BJ (cell line): ENCODE measurements at places on chromosomes 7 and 10.
A peak's percentile ranks its signal among the peaks of the same experiment; 100 is the strongest.

GRCh38 chr7:71303566-71303965 lies 171.6 kb downstream of the GALNT17 start:
- DNase-seq: no peak

DNA sequence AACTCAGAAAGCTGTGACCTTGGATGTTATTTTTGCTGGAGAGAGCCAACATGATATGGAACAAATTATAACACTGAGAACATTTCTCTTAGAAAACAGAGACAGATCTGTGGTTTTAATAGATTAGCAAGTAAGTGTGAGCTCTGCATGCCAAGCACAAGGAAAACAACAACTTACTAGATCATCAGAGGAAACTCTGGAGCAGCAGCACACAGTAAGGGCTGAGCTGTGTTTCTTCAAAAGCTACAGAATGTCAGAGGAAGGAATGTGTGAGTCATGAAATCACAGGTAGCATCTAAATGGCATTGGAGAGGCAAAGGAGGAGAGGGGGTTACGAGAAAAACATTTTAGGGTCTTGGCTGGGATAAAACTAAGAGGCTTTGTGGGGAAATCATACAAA lies 283.4 kb upstream of the FZD8 start:
- DNase-seq: no peak

GRCh38 chr10:61688551-61689308 lies 26.0 kb downstream of the CABCOCO1 start:
- DNase-seq: no peak

GRCh38 chr7:149865437-149865836 lies 8.3 kb upstream of the ATP6V0E2 start:
- DNase-seq: no peak

DNA sequence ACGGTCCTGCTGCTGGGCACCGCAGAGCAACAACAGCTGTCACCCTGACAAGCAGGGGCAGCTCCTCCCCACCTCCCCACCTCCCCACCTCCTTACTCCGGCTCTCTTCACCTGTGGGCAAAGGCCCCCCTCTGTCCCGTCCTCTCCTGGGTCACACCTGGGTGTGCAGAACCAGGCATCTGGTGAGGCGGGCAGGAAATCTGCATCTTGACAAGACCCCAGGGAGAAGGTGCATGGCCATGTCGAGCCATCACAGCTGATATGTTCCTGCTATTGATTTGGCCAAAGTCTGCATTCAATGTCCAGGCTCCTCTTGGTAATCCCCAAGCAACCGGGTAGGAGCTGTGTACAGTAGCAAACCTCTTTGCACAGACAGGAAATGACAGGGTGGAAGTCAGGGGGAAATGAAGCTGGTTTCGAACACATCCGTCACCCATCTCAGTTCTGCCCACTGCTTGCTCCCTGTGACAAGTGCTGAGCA lies 554.2 kb downstream of the DNAJB6 start:
- DNase-seq: no peak

GRCh38 chr10:29559996-29560395 lies 74.8 kb downstream of the SVIL start:
- DNase-seq: no peak

DNA sequence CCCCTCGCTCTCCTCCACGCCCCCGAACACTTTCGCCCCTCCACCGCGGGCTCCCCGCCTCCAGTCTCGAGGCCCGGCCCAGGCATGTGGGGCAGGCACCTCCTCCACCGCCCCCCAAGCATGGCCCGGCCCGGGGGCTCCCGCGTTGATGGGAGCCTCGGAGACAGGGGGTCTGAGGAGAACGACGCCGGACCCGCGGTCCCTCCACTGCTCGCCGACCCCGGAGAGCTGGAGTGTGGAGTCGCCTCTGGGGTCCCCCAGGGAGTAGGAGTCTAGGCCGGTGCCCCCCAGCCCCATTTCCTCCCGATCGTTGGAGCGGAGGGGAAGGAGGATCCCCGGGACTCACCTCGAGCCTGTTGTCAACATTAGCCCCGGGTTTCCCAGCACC lies 206 bp downstream of the UPF2 start:
- no peak for DNase-seq

DNA sequence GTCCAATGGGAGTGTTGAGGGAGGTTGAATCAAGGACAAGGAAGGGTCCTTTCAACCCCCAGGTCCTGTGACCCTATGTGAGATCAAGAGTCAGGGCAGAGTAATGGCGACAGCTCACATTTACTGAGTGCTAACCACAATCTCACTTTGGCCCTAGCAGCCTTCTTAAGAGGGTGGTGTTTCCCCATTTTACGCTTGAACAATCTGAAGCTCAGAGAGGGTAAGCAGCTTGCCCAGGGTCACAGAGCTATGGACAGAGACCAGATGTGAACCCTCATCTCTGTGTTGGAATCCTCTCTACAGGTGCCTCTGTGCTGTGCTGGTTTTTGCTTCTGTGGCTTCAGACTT lies 102.0 kb downstream of the GRK5 start:
- DNase-seq: no peak

DNA sequence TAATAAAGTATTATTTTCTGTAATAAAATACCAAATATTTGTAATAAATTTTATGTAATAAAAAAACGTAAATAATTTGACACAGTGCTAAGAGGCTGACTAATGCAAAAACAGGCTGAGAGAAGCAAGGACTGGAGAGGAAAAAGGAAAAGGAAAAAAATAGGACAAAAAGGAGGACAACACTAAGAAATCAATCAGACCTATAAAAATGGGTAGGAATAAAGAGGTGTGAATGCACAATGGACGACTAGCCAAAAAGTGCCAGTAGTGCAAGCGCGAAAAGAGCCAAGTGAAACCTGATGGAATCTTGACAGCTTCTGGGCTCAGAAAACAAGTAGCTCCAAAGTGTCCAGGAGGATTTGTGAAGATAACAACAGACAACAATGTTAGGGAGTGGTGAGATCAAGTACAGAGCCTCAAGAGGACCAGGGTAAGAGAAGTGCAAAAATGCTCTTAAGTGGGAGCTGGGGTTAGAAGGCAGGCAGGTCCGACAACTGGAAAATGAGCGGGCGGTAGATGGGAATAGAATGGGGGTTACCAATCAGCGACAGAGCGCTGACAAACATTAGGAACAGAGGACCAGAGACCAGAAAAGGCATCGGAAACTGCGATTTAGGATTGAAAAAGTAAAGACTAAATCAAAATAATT lies 1.2 kb downstream of the BRAF start:
- DNase-seq: no peak

- no peak for DNase-seq
Observed at GRCh38 chr10:29957907-29958331, 101.5 kb downstream of the JCAD start.

DNA sequence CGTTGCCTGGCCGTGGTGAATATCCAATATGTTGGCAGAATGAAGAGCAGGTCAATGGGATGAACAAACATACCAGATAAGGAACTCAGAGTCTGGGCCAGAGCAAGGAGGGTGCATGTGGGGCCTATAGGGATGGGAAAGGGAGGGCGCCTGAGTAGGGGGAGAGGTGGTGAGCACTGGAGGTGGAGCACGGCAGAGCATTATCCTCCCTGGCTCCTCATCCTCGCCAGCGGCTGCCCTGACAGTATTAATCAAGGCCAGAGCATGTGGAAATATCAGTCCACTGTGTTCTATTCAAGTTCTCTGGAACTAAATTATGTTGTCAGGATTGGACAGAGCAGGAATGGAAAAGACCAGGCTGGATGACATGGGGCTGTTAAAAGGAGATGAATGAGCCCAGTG lies 254.8 kb upstream of the ZMIZ1 start:
- DNase-seq: no peak

DNA sequence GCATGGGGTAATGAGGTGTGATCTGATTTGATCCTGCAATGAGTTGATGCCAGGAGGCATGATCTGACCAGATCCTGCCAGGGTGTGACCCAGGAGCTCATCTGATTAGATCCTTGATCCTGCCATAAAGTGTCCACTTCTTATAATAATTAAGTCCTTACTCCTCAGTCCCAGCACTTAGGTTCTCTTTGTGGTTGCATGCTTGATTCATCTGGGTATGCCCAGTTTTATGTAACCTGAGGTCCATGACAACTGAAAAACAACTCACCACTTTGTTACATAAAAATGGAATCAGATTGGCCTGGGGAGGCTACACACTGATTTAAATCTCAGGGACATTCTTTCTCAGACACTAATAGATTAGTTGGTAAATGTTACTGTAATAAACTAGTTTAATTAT lies 19.1 kb downstream of the ACADSB start:
- no peak for DNase-seq

DNA sequence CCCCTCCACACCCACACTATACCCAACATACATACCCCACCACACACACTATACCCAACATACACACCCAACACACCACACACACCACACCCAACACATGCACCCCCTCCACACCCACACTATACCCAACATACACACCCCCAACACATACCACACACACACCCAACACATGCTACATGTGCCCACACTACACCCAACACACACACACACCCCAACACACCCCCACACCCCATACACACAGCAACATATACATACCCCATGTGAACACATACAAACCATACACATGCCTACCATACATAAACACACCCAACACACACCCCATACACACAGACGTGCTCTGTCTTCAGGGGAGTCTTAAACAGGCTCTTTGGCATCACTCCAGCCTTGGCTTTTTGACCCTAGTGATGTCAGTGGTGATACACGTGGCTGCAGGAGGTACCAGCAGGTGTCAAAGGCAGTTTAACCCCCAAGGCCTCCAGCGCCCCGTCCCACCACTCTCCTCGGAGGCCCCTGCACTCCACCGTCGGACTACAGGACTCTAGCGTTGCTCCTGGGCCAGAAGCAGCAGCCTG lies 73.4 kb downstream of the HIPK2 start:
- DNase-seq: no peak

DNA sequence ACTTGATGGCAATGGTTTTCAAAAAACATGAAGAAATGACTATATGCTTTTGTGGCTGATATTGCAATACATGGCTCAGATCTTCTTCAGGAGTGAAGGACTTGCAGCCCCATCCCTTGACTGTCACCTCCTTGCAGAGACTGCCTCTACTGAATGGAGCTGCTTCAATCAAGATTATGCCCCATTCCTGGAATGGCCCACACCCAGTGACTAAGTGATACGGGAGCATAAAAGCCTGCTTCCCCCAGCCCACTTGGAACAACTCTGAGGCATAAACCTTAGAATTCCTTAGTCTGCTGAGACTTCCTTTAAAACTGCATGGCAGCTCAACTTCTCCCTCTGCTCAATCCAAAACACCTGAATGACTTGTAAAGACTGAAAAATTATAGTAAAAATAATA lies 957.1 kb downstream of the SORCS3 start:
- no peak for DNase-seq

DNA sequence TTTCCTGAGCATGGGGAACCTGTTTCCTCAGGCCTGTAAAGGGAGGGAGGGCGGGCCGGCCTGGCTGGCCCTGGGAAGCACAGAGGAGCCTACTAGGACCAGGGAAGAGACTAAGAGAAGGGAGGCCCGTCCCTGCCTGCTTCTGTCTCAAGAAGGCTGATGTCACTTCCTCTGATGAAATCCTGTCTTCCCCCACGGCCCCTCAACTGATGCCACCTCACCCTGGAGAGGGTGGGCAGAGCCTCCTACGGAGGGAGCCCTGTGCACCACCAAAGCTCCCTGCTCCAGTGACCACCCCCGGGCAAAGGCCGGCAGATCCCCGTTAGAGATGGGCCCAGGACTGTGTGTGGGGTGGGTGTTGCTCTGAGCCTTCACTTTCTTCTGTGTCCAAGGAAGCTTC lies 1.0 kb upstream of the PILRA start:
- no peak for DNase-seq

GRCh38 chr10:42419789-42420188 lies 218.6 kb downstream of the ZNF33B start:
- no peak for DNase-seq

DNA sequence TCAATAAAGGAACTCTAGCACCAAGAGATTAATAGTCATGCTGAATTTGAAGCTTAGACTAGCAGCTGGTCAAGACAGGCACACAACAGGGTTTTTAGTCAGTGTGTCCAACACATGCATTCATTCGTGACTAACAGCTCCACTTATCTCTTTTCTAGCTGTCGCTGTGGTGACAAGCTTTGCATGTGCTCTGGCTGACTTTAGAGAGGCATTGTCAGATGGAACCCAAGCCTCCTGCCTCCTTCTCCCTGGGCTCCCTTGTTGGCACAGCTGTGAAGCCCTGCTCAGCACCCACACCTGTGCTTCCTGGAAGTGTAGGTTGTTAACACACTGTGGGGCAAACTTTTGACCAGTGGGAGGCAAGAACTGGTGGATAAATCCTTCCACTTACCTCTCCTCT lies 9.8 kb upstream of the AGK start:
- DNase-seq: no peak

GRCh38 chr10:33661580-33662336 lies 327.3 kb upstream of the NRP1 start:
- DNase-seq: peak; percentile 67

DNA sequence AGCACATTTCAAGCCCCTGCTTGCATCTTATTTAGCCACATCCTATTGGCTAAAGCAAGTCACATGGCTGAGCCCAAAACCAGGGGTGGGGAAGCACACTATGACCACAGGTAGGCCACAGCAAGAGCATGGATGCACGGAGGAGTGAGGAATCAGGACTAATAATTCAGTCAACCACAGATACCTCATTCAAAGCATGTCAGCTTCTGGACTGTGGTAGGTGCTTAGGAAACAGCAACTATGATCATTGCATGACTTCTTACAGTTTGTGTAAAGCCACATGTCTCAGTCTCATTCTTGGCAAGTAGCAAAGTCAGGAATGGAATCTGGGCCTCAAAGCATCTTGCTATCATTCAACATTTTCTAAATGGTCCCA lies 79.0 kb upstream of the EMX2 start:
- no peak for DNase-seq

DNA sequence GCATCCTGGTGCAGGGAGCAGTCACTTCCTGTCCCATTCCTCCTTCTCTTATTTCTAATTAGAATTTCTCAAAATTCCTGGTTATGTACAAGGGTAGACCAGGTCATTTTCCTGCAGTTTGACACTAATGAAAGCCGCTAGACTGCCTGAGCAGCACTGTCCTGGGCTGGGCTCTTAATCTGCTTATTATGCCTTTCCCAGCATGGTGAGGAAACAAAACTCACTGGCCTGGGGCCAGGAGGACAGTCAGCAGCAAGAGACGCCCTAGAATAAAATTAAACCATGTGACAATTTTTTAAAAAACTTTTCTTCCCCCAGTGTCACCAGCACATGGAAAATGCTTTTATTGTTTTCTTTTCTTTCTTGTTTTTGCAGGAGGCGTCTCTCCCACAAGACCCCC lies 647.5 kb downstream of the TYW1 start:
- no peak for DNase-seq

DNA sequence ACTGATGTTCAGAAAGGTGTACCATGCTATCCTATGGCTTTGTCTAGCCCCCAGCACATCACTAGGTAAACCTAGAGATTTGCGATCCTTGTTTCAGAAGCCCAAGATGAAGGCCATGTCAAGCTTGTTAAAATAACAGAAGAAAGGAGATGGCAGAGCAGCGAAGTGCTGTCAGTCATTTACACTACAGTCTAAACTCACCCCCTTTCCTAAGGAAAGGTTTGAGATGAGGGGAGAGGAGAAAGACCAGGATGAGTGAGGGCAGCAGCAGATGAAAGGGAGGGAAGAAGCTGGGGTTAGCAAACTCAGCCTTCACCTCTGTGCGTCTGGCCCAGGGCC lies 74.8 kb downstream of the PROSER2 start:
- no peak for DNase-seq
